ENCODE measurements at places on chromosomes 6 and 20.
A peak's percentile ranks its signal among the peaks of the same experiment; 100 is the strongest.

DNA sequence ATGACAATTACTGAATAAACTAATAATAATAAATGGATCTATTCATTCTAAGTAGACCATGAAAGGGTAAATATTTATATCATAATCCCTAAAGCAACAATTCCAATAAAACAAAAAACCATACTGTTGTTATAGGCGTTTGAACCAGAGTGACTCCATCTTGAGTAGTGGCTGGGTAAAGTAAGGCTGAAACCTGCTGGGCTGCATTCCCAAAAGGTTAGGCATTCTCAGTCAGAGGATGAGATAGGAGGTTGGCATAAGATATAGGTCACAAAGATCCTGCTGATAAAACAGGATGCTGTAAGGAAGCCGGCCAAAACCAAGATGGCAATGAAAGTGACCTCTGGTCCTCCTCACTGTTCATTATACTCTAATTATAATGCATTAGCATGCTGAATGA, 8.3 kb downstream of the OR2H1 start:
- DNase-seq, result no peak

GRCh38 chr20:7496394-7496991, 443.8 kb downstream of the HAO1 start:
- DNase-seq, result no peak

DNA sequence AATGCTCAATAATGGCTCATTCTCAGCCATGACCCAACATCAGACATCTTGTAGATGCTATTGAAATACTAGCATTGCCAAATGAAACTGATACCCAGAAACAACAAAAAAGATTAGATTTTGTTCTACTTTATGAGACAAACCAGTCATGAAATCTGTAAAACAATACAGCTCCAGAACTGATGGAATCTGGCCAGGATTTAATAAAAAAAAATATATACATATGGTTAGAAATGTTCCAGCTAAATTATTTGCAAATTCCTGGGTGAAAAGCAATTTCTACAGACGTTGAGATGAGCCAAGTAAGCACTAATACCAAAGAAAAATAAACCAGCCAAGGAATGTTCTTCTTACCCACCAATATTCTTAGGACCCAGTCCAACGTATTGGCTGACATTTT, 201.3 kb downstream of the EPHA7 start:
- no peak for DNase-seq

GRCh38 chr6:91812596-91813274, 1225.9 kb upstream of the MAP3K7 start:
- DNase-seq, result no peak

DNA sequence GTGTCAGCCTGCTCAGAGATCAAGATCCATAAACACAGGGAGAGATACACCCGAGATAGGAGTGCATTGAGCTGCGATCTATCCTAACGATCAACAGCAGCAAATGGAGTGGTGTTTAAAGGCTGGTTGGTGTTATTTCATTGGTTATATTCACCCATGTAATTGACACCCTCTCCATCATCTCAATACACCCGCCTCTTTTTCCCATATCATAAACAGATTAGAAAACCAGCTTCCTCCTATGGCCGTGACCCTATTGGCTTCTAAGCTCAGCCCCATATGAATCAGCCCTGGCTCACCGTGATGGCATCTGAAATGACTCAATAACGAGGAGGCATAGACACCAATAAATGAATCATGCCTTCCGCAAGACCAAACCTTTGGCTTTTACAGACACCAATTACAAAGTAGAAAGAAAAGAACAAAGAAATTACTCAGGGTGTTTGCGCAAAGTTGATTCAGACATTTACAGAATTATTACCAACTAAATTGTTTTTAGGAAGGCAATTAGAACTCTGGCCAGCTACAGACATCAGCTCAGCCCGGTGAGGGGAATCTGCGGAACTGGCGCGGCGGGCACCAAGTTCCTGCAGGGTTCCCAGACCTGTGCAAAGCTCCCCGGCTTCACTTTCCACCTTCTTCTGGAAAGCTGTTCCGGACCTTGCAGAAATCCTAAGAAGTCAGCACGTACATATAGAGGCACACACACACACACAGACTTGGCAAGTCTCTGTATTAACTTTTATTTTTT, 11.5 kb downstream of the PMEPA1 start:
- peak; percentile 72 for DNase-seq

DNA sequence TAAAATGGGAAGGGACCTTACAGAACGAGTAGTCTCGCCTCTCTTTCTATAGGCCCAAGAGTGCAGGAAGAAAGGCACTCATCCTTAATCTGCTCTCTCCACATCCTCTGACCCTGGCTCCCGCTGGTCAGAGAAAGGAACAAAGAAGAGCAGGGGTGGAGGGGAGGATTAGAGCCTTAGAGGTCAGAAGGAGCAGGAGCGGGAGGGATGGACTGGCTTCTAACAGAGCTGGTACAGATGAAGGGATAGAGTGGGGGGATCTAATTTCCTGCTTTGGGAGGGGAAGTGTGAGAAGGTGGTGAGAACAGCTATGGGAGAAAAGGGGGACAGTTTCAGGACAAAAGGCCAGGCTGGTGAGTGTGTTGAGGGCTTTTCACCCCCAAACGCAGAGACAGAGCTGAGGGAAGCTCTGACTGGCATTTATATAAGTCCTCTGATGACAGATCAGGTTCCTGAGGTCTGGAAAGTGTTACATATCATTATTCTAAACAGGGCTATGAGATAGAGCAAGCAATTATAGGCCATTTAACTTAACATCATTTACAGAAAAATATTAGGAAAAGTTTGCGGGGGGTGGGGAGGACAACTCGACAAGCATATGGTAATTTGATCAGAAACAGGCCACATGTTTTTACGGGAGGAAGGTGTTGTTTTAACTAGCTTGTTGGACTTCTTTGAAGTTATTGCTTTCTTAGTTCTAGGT, 111.1 kb downstream of the FOXC1 start:
- DNase-seq, result no peak

DNA sequence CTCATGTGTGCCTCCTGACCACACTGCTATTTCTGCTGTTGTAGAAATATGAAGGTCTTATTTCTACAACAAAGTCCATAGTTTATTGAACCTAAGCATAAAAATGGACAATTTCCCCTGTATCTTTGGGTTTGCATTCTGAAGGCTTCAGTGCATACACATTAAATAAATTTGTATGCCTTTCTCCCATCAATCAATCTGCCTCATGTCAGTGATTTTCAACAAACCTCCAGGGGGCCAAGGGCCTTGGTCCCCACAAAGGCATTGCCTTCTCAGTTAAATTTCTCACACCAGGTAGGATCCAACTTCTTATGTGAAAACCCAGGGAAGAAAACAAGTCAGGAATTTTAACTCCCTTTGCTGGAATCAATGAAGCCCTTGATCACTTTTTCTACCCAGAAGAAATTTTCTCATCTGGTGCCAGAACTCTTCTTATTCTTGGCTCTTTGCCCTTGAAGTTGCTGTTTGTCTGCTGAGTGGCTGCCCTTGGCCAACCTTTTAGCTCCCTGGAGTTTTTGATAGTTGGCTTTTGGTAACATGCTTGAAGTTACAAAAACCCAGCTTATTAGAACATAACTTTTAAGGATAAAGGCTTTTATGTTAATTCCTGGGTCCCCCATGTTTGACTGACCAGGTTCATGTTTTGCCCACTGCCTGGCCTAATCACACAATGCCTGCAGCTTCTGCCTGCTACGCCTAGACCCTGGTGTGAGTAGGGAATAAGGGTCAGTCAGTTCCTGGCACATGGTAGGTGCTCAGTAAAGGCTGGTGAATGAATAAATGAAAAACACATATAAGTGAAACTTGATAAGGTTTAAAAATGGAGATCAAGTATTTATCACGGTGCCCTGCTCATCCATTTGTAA, 37.0 kb downstream of the SHLD1 start:
- DNase-seq, result no peak

DNA sequence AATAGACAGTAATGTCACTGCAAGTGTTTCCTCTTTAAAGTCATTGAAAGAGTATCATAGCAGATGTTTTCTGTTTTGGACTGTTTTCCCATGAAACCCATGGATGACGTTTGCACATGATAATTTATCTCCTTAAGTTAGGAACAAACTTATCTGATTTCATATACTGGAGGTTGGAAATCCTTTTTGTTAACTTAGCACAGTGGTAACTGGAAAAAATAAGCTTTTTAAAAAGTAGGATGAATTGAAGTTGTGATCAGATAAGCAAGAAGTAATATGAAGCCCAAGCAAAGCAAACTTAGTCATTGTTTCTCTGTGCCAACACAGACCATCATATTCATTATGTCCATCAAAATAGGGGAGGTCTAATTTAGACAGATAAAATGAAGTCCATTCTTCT, 61.6 kb downstream of the PLCB4 start:
- DNase-seq, result no peak

DNA sequence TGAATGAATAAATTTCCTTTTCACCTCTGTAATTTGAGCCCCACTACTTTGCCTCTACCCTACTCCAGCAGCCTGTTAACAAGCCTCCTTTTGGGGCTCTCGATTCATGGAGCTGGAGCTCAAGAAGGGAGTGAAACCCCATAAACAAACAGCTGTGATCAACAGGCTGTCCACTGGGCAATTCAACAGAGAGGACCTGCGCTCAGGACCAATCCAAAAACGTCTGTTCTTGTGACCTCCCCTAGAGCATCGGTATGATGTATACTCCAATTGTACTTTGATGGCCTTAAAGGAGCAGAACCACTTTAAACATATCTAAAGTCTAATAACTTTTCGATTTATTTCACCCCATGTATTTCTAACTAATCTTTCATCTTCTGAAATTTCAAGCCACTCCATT, 37.4 kb downstream of the HIVEP2 start:
- DNase-seq, result no peak

DNA sequence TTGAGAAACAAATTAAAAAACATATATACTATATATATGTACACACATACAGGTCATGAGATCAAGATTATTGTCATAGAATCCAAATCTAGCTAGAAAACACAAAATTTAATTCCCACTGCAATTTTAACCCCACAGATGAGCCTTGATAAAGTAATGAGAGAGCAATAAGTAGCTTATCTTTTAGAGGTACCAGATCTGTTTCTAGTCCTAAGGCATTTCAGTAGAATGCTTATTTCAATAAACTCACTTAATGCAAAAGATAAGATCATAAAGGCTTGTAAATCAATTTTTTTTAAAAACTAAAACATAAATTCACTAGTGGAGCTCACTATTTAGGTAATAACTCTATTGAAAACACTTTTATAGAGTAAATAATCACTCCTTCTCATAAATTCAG, 47.2 kb downstream of the PRKN start:
- no peak for DNase-seq

DNA sequence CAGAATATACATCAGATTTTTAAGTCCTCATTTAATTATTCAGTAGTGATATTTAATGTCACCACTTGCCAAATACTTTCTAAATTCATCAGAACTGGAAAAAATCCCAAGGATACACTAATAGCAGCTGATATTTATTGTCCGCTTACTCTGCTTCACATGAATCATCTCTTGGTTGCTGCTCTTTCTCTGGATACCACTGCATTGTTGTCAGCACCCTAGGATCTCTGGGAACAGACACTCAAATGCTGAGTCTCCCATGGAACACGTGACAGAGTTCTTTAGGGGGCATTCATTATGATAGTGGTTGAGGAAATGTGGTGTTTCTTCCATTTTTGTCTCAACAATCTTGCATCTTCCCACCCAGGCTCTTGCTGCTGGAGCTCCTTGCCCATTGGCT, 318.0 kb downstream of the RFPL4B start:
- no peak for DNase-seq

- DNase-seq, result no peak
Observed at GRCh38 chr6:53009056-53009455, 14.0 kb upstream of the GSTA4 start.

DNA sequence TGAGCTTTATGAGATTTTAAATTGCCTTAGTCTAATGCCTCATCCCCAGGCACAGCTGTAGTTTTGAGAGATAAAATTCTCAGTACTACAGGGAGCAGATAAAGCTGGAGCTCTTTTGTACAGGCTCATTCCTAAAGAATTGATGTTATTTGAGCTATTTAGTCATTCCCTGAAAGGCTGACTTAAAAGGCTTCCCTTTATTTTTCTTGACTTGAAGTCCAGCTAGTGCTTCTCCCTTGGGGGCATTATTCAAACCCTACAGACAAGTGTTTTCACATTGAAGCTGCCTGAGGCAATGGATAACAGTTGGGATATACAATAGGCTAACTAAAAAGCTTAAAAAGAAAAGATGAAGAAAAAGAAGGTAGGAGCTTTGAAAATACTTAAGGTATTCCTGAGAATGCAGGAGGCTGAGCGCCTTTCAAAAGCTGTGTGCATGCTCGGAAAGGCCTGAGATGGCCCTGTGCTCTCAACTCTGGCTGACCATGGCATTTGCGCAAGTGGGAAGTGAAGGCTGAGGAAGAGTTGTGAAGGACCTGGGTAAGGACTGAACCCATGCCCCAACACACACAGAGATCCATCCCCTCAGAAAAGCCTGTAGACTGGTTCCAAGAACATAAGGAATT, 315.1 kb downstream of the SMOC2 start:
- DNase-seq, result no peak

DNA sequence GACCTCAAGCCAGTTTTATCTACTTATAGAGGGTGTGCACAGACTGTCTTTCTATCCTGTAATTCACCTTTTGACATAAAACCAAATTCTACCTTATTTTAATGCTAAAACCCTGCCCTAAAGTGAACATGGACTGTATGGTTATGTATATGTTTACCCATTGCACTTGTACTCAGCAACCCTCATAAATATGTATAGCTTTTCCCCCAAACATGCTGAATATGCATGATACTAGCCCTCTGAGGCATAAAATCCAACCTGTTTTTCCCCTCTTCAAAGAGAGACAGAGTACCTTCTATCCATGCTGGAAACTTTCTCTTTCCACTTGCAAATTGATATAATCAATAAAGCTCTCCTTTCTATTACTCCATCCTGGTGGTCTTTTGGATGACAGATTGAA, 267.9 kb upstream of the BMP2 start:
- DNase-seq, result no peak

DNA sequence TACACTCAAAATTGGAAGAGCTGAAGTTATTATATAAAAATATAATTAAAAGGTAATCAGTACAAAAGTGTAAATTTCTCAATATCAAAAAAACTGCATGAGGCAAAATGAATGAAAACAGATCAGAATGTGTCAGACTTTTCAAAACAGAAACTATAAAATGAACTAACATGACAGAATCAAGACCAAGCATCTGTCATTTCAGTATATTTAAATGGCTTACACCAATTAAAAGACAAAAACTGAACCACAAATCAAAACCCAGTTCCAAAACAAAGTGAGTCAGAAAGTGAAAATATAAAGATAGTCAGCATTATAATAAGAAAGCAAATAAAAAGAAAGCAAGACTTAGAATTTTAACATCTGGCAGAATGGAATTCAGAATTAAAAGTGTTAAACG, 289.7 kb downstream of the UBE3D start:
- DNase-seq, result no peak
